Jurkat, Clone E6-1 (cell line): ENCODE measurements at places on chromosomes 12 and 14.

GRCh38 chr14:92591346-92591745, 77.8 kb downstream of the RIN3 start:
- DNase-seq, result no peak

- no peak for DNase-seq
Measured at GRCh38 chr14:39841088-39841487, 408.9 kb upstream of the FBXO33 start.

DNA sequence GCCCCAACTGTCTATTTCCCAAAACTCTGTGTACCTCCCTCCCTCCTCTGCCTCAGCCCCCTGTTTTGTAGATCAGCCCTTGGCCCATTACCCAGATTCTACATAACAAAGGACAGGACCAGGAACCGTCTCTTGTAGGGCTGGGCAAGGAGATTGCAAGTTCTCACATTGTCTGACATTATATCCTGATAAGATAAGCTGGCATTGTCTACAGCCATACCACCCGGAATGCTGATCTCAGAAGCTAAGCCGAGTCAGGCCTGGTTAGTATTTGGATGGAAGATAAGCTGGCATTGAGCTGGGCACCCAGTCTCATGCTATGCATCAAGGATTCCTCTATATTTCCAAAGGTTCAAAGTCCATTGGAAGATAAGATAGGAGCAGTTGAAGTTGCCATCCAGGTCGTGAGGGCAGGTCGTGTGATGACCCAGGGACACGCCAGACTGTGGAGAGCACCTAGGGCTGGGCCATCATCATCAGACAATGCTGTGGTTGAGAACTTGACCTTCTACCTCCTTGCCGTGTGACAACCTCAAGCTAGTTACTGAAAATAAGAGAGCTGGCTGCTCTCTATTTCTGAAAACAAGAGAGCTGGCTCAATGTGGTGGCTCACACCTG, 29.5 kb downstream of the PHETA1 start:
- DNase-seq, result no peak

- DNase-seq, result no peak
Measured at GRCh38 chr14:72740504-72740961, 153.4 kb downstream of the DPF3 start.

GRCh38 chr12:55008944-55009585, 10.7 kb upstream of the NEUROD4 start:
- DNase-seq, result no peak

GRCh38 chr12:47458279-47458678, 247.6 kb downstream of the RPAP3 start:
- no peak for DNase-seq

GRCh38 chr14:32707742-32708500, 230.8 kb upstream of the NPAS3 start:
- no peak for DNase-seq

- no peak for DNase-seq
Measured at GRCh38 chr14:26808407-26808806, 210.6 kb upstream of the NOVA1 start.

- DNase-seq, result no peak
Measured at GRCh38 chr14:58633831-58634230, 3.9 kb upstream of the DACT1 start.

- no peak for DNase-seq
Measured at GRCh38 chr12:122856999-122857671, 21.9 kb downstream of the HIP1R start.

DNA sequence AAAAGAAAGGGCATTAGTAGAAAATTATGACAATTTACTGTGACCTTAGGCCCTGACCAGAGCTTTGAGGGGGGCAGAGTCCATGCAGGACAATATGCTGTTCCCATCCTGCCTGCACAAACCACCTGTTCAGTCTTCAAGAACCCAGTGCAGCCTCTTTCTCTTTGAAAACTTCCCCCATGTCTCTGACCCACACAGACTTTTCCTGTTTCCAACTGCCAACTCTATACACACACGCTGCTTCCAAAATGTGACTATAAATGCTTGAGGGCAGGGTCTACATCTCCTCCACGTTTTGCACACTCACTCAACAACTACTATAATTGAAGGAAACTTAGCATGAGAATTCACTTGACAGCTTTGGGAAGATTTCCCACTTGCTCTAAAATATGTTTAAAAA, 36.6 kb upstream of the SYCP3 start:
- DNase-seq, result peak; percentile 74

GRCh38 chr12:47054659-47055058, 24.8 kb upstream of the PCED1B start:
- no peak for DNase-seq
